H54 (cell line): ENCODE measurements at places on chromosomes 6 and 20.

GRCh38 chr20:1415667-1416468 is 23.0 kb upstream of the FKBP1A start:
- peak; percentile 74 for DNase-seq

DNA sequence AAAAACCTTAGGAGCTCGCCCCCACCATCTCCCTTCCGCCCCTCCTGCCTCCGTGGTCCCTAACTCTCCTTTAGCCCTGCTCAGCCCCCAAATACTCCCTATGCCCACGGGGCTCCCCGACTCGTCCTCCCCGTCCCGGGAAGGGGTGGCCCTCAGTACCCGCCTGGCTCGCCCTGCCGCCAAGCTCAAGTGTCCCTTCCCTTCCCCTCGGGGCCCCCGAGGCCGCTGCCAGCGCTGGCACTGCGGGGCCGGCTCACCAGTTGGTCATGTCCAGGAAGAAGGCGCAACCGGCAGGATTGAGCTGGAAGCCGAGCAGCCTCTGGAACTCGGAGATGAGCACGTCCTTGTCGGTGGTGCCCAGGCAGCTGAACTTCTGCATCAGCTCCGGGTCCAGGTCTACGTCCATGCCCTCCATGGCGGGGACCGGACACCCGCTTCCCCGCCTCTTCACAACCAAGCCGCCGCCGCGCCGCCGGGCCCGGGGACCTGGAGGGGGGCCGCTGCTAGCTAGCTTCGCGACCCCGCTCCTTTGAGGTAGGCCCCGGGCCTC is 303 bp downstream of the ILRUN start:
- DNase-seq = peak; percentile 27

GRCh38 chr6:18835976-18836375 is 448.8 kb downstream of the RNF144B start:
- DNase-seq = no peak

GRCh38 chr6:41072836-41073202 is at the start of gene NFYA:
Gene NFYA (plus strand): TSS chr6:41072974. CDS start chr6:41079090, 6,116 bp downstream.
- DNase-seq = peak; percentile 84

DNA sequence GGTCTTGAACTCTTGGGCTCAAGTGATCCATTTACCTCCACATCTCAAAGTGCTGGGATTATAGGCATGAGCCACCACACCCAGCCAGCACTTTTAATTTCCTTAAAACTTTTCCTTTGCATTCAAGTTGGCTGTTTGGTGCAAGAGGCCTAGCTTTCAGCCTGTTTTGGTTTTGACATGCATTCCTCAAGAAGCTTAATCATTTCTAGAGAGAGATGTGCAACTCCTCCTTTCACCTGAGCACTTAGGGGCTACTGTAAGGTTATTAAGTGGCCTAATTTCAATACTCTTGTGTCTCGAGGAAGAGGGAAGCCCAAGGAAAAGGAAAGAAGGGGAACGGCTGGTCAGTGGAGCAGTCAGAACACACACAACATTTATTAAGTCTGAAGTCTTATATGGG is 13.8 kb upstream of the BLOC1S5 start:
- DNase-seq = no peak

- no peak for DNase-seq
Observed at GRCh38 chr6:131828951-131829350, 21.1 kb downstream of the ENPP1 start.

DNA sequence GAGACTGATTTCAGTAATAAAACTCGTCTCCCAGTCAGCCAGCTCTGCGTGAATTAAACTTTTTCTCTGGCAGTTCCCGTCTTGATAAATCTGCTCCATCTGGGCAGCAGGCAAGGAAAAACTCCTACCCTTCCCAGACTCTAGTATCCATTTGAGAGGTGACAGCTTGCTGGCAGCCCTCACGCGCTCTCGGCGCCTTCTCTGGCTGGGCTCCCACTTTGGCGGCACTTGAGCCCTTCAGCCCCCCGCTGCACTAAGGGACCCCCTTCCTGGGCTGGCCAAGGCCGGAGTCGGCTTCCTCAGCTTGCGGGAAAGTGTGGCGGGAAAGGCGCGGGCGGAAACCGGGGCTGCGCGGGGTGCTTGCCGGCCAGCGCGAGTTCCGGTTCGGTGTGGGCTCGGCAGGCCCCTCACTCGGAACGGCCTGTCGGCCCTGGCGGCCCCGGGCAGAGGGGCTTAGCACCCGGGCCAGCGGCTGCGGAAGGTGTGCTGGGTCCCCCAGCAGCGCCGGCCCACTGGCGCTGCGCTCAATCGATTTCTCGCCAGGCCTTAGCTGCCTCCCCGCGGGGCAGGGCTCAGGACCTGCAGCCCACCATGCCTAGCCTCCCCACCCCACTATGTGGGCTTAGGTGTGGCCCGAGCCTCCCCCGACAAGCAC is 21.8 kb upstream of the GMPR start:
- DNase-seq = no peak

DNA sequence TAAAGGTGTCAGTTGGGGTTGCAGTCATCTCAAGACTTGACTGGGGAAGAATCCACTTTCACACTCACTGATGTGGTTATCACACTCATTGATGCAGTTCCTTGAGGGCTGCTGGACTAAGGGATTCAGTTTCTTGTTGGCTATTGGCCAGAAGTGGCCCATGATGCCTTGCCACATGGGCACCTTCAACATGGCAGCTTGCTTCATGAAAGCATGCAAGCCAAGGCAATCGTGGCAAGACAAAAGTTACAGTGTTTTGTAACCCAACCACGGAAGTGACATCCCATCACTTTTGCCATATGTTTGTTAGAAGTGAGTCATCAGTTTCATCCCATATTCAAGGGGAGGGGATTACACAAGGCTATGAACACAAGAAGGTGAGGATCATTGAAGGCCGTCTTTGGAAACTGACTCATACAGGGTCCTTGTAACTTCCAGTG is 3.8 kb upstream of the RANBP9 start:
- no peak for DNase-seq

DNA sequence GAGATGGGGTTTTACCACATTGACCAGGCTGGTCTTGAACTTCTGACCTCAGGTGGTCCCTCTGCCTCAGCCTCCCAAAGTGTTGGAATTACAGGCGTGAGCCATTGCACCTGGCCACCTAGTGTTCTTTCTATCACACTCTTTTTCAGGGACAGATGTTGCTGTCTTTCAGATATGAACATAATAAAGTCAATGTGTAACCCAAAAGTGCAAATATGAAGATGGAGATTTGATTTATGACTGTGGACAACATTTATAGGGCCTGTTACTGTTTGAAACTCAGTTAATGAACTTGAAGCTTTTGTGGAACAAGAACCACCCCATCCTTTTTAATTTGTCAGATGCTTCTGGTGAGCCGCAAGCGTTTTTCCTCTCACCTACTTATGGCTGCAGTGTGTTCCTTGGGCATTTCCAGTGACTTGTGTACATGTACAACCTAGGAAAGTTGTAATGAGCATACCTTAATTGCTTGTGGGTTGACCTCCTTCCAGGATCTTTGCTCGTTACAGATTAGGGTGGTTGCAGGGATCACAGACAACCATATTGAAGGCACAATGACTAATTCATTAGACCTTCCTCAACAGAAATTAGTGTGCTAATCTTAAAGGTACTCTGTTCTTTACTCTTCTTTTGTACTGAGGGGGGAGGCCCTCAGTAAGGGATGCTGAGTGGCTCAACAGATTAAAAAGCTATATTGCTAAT is 6.8 kb downstream of the TBPL1 start:
- DNase-seq = no peak

DNA sequence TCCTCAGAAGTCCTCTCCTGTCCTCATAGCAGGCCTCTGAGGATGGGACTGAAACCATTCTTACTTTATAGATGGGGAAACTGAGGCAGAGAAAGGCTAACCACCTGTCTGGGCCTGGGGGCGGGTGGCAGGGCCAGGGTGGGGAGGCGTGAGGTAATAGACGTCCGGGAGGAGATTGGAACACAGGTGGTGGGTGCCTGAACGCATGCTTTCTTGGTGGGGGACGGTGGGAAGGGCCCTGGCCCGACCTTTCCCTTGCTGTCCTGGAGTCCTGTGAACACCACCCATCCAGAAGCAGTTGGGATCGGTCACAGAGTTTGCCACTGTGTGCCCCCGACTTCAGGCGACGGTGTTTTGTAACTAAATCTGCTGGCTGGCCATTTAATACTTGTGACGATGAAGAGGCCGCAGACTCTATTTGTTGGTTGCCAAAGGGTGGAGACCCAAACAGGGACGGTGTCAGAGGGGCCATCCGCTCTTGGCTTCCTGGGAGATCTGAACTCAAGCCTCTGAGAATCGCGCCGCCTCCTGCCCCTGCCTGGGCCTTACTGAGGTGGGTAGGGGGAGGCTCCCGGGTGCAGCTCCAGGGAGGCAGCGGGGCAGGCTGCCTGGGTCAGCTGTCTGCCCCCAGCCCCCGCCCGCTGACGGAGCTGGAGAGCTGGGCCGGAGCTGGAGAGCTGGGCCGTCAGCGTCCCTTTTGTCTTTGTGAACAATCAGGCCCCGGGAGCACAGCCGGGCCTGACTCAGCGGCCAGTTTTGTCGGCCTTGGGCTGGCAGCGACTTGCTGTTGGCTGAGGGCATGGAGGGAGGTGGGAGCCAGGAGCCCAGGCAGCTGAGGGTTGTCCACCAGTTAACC is 4.1 kb downstream of the RBM38 start:
- DNase-seq = no peak

GRCh38 chr20:20303742-20304141 is 64.2 kb upstream of the INSM1 start:
- no peak for DNase-seq

DNA sequence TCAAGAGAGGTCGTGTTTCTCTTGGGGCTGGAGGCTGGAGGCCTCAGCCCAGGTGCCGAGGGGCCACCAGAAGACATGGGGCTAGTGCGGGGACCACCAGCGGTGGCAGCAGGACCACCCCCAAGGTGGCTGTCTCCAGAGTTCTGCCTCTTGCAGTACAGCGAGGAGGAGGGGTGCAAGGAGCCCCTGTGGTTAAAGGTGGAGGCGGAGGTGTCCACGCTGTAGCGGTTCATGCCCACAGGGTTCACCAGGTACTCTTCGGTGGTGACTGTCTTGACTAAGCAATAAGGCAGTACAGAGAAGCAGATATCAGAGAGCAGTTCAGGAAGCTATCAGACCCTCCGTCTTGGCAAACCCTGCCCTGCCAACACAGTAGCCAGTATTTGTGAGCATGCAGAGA is 103.4 kb downstream of the SCML4 start:
- DNase-seq = no peak

GRCh38 chr6:79246891-79247290 is 12.4 kb upstream of the HMGN3 start:
- no peak for DNase-seq

GRCh38 chr6:45426251-45426650 is 48.5 kb upstream of the SUPT3H start:
- DNase-seq = no peak

DNA sequence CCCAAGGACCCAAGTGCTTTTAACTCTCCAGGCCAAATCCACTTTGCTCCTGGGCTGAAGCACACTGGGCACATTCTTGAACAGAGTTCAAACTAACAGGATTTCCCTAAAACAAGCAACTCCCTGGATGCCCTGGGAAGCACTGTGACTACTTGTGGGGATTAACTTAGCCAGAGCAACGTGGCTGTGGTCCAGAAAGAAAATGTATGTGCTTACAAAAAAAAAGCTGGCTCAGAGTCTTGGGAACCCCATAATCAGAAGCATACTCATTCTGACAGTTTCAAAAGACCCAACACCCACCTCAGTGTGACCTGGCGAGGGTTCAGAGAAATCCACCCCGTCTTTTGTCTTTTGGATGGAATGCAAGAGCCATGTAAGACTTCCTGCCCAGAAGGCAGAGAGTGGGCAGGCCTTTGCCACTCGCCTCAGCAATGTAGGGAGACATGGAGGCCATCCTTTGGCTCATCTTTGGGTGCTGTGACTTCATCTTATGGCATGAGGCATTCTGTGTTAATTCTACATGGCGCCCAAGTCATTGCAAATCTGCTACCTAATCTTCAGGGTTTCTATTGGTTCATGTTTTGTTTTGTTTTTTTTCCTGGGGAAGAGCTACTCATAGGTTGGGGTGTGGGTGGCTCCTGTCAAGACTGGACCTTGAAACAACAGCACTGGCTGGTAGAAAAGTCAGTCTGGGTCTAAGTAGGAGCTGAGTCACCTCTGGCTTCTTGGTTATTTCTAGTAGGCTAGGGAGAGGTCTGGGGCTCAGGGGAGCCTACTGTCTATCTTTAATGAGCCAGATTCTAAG is 248.6 kb upstream of the SUPT3H start:
- DNase-seq = peak; percentile 57

DNA sequence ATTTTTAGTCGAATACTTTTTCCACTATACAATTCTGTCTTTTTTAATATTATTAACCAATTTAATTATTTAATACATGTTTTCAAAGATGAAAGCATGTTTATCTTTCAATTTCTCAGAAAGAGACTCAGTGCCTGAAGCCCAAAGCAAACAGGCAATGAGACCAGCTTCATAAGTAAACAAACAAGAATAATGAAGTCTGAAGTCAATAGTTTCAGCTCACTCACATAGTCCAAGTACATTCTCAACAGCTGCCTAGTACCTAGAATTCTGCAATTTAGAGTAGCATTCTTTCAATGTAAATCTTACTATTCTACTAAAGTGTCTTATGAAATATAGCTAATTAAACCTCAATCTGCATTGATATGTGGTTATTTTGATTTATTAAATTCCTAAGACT is 626.5 kb upstream of the NRSN1 start:
- DNase-seq = no peak

GRCh38 chr6:75116946-75117345 is 88.9 kb downstream of the COL12A1 start:
- DNase-seq = no peak

DNA sequence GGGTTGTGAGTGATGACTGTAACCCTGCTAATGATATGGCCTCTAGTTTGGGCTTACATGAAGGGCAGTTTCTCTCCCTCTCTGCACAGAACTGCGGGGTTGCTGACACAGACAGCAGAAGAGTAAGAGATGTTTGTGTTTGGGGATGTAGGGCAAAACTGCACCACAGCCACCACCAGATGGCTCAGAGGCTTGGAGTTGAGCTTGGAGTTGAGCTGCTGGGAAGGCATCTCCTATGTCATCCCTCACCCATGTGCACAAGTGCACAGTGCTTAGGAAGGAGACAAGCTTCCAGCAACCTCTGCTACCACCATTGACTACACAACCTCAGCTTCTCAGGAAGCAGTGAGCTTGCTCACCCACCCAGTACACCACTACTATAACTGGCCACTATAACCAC is 303.9 kb upstream of the DEFB112 start:
- no peak for DNase-seq

DNA sequence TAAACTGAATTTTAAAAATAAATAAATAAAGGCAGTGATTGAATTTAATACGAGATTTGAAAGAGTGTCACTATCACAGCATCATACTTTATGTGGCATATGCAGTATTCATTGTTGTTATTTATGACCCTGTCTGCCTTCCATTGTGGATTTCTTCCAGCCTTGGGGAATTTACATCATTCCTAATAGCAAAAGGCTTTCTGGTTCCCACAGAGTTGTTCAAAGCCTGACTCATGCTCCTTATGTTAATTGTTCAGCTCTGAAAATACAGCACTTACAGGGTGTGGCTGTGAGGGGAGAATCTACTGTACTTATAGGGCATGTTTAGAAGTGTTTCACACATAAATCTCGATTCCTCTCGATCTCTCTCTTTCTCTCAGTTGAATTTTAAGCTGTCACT is 54.4 kb downstream of the JAG1 start:
- DNase-seq = peak; percentile 28
